ENCODE measurements at places on chromosomes 2 and 18.

DNA sequence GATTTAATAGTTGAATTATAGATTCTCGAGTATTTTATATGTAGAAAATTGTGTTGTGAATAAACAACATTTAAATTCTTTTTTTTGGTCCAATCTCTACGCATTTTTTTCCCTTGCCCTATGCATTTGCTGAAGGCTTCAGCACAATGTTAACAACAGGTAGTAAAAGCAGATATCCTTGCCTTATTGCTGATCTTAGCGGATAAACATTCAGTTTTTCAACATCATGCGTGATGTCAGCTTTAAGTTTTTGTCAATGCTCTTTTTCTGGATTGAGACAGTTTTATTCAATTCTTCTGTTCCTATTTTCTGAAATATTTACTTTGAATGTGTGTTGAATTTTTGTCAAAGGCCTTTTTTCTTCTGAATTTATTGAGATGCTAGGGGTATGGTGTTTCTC lies 11.6 kb upstream of the OR6B3 start:
- no peak for DNase-seq

DNA sequence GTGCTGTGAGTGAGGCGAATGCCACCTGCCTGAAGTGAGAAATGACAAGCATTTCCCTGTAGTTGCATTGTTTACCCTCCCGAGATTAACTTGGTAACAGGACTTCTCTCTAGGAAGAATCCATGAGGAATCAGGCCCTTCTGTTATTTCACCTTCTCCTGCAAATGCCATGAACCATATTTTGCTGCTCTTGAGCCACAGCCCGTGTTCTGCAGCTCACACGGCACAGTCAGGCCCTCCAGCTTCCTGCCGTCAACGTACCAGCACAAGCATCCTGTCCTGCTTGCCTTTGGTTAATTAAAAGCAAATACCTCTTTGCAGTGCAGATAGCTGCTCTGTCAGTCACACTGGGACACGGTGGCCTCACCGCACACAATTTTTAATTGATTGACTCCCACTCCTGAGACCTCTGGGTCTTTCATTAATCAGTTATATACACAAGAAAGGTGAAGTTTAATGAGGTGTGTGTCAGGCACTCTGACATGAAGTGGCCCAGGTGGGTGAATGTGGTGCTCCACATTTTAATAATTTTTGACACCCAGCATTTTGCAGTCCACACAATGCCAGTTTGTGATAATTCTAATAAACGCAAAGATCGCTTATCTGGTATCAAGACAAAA lies 95.3 kb upstream of the ASB18 start:
- DNase-seq = no peak

- no peak for DNase-seq
Observed at GRCh38 chr2:157438863-157439823, 4.7 kb downstream of the CYTIP start.

GRCh38 chr2:89767572-89768435 lies 1076.3 kb downstream of the RPIA start:
- no peak for DNase-seq

DNA sequence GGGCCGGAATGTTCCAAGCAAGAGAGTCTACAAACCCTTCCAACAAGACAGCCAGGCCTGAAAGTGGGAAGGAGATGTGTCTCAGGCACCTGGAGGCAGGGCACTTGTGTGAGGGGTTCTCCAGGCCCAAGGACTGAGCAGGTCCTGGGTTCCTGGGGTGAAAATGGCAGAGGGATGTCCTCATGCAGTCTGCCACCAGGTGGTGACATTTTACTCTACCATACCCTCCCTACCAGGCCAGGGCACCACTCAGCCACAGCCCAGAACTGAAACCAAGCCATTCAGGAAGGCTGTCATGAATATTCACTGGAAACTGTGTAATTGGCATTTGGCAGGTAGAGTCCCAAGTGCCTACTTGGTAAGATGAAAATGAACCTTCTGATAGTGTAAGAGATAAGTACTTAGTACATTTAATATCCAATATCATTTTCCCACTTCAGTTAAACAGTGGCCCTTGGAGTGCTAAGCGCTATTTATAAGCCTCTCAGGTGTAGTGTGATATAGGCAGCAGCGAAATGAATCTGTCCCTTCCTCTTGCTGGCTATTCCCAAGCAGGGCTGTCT lies 185.1 kb downstream of the MYO5B start:
- peak; percentile 39 for DNase-seq

DNA sequence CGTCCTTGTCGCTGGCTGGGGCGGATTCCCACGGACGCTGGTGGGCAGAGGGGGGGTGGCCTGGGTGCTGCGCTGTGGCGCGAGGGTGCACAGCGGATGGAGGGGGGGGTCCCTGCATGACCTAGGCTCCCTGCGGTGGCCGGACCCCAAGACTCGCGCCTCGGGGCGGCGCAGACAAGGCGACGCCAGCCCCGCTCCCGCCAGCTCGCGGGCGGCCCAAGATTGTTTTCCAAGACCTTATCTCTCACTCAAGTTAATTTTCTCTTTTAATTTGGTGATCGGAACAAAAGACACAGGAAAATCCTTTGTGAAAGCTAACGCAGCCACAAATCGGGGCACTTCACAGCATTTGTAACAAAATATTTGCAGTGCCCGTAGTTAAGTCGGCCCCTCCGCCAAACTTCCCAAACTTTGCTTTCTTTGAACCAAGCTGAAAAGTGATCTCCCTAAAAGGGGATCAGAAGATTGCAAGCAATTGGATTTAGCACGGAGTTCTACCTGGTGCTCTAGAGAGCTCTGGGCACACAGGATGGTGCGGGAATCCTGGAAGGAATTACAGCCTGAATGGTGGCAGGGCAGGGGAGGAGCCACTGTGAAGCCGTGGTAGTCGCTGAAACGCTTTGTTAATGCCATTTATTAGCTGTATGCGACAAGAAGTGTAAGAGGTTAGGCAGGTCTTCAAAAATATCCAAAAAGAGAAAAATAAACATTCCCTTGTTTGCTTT lies 4.8 kb upstream of the ID2 start:
- no peak for DNase-seq

- DNase-seq = no peak
Observed at GRCh38 chr18:23122334-23123229, 12.7 kb upstream of the CABLES1 start.

- no peak for DNase-seq
Observed at GRCh38 chr18:27803957-27804356, 373.0 kb downstream of the CDH2 start.

- DNase-seq = no peak
Observed at GRCh38 chr2:10415048-10415447, 33.1 kb downstream of the ODC1 start.

DNA sequence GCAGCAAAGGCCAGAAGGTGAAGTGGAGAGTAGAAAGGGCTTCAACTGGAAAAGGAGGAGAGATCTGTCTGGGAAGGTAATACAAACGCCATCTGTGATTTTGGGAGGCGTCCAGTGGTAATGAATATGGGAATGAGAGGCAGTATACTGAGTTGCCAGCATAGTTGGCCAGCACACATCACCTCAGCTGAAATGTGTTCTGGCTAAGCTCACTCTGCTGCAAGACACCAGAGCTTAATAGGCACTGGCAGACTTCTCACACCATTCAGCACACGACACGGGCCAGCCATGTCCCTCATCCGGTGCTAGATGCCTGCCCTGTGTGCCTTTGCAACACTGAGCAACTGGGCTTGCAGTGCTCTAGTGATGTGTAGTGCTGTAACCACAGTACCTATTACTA lies 277.1 kb downstream of the PIEZO2 start:
- no peak for DNase-seq

DNA sequence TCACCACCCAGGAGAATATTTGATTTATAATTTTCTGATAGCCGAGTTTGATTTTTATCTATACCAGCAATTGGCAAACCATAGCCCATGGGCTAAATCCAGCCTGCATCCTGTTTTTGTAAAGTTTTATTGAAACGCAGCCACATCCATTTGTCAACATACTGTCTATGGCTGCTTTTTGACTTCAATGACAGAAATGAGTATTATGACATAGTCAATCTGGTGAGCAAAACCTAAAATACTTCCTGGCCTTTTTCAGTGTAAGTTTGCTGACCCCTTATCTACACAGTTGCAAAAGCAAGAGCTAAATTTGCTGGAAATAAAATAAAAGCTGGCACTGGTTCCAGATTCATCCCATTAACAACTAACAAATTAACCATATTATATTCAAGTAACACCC lies 79.8 kb upstream of the SLC25A52 start:
- no peak for DNase-seq

DNA sequence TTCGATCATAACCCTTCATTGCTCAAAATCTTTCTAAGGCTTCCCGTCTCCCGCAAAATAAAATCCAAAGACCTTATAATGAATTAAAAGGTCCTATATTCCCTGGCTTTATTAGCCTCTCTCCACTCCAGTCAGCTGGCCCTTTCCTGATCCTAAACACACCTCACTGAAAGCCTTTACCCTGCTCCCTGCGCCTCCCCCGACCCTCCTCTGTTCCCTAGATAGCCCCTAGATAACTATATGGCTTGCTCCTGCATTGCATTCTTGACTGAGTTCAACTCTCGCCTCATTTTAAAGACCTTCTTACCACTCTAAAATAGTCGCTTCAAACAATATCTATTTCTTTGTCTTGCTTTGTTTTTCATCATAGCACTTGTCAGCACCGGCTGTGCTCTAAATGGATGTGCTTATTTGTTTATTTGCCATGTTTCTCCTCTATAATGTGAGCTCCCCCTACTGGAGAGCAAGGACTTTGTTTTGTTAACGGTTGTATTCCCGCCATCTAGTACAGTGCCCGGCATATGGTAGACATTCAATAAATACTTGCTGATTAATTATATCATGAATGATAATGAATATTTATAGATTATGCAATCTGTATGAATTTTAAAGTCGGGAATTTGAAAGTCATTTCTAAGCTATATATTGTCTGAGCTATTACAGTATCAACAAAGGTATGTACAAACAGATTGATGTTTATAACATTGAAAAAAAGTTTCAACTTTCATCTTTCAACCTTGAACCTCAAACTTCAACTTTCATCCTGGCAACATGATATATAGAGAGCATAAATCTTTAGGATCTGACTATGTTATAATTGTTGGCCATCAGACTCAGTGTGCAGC lies 32.4 kb upstream of the VIT start:
- DNase-seq = no peak

DNA sequence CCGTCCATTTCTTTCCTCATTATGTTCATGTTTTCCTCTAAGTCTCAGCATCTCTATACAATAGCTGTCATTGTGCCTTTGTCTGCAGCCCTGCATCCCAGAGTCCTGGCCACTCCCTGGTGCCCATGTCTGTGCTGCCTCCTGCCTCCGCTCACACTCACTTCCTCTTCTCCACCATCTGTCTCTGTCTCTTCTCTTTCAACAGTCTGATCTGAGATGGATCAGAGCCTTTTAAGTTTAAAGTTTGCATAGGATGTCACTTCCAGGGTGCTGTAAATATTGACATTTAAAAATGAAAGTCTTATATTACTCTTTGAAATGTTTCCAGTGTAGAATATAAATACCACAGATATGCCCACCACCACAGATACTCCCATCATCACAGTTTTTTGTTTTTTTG lies 42.7 kb downstream of the UBE2F start:
- no peak for DNase-seq

DNA sequence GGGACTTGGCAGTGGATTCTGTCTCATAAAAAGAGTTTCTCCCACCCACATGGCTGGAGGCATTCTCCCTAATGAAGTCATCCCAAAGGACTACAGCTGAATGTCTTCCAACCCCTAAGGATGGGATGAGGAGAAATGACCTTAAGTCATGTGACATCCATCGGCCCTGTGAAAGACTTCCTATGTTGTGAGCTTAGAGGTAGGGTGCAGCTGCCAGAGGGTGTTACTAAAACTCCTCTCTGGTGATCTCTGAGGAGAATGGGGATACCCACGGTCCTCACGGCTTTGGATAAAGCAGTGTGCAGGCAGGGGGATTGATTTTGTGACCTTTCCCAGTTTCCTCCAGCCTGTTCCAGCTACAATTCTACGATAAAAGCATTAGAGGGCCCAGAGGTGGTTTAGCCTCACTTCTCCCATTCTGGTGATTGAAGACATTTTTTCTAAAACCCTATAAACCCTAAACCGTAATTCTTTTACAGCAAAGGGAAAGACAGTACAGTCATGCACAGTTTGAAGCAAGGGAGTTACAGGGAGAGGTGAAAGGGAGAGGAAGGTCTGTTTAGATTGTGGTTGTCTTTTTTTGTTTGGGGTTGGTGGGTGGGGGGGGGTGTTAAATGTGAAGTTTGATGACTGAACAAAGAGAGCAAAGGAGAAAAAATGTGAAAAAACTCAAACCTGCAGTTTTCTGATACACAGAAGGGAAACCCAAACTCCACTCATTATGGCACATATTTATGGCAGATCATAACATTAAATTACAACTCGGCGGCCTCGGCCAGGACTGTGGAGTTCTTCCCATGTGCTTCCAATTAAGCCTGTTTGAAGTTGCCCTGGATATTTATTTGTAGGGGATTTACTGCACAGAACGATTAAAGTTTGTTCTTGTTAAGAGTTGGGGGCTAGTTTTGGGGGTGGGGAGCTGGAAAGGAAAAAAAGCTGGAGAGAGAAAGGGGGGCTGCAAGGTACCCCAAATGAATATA lies 26.6 kb upstream of the SLC14A2 start:
- DNase-seq = no peak

GRCh38 chr2:9768388-9768787 lies 74.9 kb upstream of the TAF1B start:
- DNase-seq = no peak

DNA sequence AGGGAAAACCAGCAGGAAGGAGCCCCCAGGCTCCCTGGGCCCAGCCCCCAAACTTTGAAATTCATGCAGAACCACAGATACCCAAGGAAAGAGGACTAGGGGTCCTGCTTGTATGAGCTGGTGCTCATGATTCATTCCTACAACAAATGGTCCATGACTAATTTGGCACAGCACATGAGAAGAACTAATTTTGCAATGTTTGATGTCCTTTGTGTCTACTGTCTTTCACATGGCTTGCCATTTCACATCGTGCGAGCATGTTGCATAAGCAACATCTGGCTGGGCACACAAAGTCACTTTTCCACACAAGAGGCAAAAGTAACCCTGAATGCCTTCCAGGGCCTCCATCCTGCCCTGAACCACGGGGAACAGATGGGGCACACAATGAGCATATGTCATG lies 149.6 kb upstream of the APCDD1 start:
- no peak for DNase-seq

DNA sequence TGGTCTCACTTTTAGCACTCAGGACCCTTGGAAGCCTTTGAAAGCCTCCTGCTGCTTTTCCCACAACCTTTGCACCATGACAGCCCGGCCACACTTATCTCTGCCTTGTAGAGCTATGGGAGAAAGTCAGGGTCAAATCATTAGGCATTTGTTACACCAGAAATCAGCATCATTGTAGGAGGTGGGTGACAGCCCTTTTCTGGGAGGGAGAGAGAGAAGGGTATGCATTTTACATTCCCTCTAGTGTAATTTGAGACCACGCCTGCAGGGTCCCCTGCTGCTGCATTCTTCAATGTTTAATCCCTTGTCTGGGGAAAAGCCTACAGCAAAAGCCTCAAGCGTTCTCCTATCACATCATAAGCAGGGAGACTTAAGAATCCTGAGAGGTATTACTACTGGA lies 766.8 kb upstream of the FAM98A start:
- DNase-seq = no peak

GRCh38 chr2:189147361-189147760 lies 32.2 kb downstream of the COL5A2 start:
- no peak for DNase-seq

- no peak for DNase-seq
Observed at GRCh38 chr2:80778704-80779103, 474.2 kb upstream of the LRRTM1 start.
